ENCODE measurements at places on chromosomes 4 and X.

DNA sequence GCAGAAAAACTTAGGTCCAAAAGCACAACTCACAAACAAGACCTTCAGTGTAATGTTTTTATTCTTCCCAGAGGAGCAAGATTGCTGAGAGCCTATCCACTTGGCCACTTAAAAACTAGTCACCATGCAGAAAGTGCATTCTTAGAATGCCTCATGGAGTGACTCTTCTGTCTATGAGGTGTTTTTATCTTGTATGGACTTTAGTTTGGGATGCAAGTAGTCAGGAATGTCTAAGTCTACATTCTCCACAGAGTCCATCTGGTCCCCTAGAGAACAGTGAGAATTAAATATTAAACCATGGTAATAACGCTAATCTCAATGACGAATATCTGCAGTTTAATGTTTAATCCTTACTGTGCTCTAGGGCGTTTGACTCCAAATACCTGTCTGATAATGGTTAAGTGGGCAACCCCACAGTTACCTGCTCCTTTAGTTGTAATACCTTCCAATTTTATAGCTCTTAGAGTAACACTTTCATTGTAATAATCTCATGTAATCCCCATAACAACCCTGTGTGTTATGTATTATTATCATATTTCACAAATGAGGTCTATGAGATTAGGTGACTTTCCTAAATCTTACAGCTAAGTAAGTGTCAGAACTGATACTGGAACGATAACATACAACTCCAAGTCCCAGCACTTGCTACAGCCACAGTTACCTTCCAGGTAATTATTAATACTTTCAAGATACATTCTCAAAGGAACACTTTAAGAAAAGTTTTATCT lies 235.6 kb upstream of the JADE1 start:
- DNase-seq = no peak

GRCh38 chr4:83112231-83112630 lies 2.3 kb downstream of the PLAC8 start:
- DNase-seq = no peak

DNA sequence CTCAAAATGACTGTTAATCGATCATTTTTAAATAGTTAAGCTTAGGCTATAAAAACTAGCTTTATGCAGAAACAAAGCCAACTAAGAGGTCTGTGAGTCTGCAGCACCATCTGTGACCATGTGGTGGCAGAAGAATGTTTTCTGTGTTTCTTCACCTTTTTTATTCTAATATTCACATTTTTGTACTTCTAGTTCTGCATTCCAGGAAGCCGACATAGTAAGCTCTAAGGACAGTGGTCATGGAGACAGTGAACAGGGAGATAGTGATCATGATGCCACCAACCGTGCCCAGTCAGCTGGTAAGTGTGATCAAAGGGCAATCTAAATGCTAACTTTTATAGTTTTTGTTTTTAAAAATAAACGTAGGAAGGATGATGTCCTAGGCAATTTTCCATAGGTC lies 5.6 kb downstream of the PCDH10 start:
- DNase-seq = no peak

GRCh38 chrX:48580662-48581061 lies 6.4 kb downstream of the RBM3 start:
- DNase-seq = no peak

- DNase-seq = no peak
Measured at GRCh38 chr4:147942729-147943128, 210.8 kb downstream of the ARHGAP10 start.

GRCh38 chr4:134027931-134028330 lies 173.7 kb downstream of the PABPC4L start:
- DNase-seq = no peak

DNA sequence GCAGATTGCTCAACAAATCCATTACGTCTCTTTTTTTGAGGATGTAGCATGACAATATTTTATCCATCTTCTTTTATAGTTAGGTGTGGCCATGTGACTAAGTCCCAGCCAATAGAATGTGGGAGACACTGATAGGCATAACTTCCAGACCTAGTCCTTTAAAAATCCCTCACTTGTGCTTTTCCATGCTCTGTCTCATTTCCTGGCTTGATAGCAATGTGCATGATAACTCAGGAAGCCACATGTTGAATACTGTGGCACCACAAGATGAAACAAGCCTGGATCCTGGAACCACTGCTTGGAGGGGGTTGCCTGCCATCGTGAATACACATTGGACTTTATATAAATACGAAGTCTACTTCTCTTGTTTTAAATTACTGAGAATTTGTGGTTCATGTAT lies 184.0 kb upstream of the NEIL3 start:
- DNase-seq = no peak

DNA sequence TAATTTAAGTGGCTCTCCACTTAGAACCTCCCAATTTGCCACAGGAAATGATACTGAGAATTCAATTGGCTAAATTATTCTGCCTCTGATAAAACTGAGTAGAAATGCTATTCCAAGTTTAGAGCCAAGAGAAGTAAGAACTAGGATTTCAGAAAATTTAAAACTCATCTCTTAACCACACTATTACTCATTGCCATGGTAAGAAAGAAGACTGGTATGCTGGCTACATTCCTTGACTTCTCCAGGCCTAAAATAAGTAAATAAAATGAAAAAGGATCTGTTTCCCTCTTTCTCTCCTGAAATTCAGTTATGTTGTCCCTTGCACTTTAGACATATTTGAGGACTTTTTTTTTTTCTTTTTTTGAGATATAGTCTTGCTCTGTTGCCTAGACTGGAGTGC lies 23.3 kb downstream of the ZNF280C start:
- DNase-seq = no peak

DNA sequence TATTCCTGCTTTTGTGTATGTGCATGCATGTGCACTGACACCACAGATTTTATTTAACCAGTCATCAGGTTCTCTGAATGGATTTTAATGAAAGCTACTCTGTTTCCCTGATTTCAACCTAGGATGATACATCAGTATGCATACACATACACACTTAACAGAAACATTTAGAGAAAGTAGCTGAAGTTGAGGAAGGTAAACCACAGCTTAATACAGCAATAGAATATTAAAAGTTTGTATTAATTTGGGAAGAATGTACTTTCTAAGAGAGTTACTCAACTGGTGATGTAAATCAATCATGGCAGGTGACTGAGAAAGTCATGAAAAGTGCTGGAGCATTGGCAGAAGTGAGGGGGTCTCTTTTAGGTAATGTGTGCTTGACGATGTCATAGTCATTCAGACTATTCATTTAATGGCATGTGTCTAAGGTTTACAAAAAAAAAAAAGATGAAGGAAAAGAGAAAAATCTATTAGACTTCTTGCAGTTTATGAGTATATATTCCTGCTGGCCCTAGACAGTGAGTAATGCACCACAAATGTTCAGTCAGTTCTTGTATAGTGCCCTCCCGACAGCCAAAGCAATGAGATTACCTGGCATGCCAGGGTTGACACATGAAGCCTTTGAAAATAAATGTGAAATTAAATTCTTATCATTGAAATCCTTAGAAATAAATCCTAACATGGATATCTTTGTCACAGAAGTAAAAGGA lies 187.6 kb downstream of the RAPGEF2 start:
- no peak for DNase-seq

DNA sequence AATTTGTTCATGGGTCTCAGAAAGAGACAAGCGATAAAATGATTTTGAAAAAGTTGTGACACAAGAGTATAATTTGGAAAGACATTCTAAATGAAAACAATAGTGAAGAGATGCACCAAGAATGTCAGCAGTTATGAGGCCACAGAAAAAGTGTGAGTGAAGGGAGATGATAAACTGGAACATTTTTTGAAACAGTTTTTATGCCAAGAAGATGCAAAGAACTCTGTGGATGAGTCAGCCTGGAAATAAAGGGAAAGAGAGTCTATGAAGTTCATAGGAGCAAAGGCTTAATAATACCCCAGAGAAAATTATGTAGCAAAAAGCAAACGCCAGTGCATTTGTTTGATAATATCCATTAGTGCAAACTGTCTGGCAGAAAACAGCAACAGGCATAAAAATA lies 188.4 kb upstream of the TBC1D9 start:
- DNase-seq = no peak

- peak; percentile 7 for DNase-seq
Measured at GRCh38 chr4:19776021-19776459, 475.7 kb upstream of the SLIT2 start.

- no peak for DNase-seq
Measured at GRCh38 chr4:189162073-189162789, 778.4 kb upstream of the FRG1 start.

- DNase-seq = peak; percentile 21
Measured at GRCh38 chrX:18010253-18010652, 149.2 kb upstream of the RAI2 start.

DNA sequence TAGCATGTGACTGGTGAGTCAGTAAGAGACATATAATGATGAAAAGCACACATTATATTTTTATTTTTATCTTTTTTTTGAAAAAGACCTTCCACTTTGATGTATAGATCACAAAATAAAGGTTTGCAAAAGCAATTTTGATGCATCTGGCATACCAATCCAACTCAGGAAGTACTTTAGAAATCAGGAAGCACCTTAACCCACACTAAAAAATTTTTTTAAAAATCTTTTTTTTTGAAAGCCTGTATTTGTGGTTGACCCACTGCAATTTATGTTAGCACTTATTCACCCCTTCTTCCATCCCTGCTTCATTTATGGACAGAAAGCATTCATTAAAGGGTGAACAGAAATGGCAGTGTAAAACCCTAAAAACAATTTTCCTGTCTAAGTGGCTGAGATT lies 16.6 kb downstream of the TMEM255A start:
- no peak for DNase-seq

DNA sequence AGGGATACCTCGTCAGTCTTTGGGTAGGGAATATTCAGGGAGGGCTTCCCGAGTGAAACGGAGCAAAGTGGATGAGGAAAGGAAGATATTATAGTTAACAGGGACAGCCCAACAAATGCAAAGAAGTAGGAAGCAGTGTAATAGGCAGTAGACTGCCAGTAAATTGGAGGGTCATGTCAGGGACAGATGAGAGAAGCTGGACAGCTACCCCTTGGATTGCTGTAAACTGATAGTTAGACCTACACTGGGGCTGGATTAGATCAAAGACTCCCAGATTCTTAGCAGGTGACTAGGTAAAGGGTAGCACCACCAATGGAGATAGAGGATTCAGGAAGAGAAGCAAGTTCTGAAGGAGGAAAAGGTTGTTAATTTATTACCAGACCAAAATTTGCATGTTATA lies 48.0 kb downstream of the NPNT start:
- DNase-seq = no peak

GRCh38 chrX:154010330-154011087 lies 9.2 kb downstream of the IRAK1 start:
- DNase-seq = no peak

DNA sequence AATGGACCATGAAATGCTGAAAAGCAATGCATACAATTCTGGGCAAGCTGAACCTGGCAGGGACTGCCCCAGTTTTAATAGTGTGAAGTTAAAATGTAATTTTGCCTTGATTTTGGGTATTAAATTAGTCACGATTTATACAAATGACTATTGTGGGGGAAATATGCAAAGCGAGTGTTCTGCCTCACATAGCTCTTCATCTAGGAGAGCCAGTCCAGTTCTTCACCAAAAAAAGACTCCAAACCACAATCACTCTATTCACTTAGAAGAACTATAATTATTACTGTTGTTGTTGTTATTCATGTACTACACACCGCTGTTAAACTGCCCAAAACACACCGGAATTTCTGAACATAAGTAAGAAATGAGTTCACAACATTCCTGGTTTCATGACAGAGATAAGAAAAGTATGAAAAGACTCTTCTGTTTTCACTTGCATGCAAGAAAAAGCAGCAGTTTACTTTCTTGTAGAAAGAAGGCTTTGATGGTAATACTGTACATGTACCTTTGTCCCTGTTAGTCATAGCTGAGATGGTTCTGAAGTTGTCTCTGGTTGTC lies 101.9 kb downstream of the QRFPR start:
- no peak for DNase-seq

DNA sequence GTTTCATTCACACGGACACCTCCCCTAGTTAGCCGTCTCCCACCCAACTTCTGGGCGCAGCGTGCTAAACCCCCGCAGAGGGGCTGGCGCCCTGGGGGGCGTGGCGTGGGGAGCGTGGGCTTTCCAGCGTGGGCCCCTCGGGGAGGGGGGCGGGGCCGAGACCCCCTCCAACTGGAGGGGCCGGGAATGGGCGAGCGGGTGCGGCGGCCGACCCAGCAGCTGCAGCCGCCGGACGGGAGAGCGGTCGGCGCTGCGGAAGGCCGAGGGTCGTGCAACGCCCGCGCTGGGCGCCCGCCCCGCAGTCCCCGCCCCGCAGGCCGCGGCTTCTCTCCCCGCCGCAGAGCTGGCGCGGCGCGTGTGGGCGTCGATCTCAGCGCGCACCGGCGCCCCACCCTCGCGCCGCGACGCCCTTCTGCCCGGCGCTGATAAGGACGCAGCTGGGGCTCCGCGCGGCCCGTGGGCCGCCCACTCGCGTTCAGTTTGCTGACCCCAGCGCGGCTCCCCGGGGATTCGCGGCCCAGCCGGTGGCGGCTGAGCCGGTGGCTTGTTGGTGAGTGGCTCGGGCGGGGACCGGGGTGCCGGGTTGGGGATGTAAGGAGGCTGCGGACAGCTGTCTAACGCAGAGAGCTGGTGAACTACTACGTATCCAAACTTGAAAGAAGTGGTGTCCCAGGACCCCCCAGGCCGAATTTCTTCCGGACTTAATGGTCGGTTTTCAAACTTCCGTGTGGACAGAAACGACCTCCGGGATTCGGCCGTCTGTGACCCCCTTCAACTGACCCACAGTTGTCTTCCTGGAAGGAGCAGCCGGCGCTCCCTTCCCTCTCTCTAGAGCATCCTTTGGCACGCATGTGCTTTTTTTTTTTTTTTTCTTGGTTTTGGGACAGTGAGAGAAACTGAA lies 1.5 kb downstream of the FHDC1 start:
- DNase-seq = no peak

- DNase-seq = no peak
Measured at GRCh38 chr4:90317785-90318184, 190.6 kb downstream of the CCSER1 start.

GRCh38 chr4:63349674-63350025 lies 1059.6 kb downstream of the TECRL start:
- no peak for DNase-seq

GRCh38 chr4:13097971-13098370 lies 386.2 kb downstream of the RAB28 start:
- no peak for DNase-seq

Data from NCI-H510A (cell line).